ENCODE measurements at places on chromosomes 3 and 15.

GRCh38 chr3:74613521-74614106 is 845 bp downstream of the CNTN3 start:
- DNase-seq, result no peak

DNA sequence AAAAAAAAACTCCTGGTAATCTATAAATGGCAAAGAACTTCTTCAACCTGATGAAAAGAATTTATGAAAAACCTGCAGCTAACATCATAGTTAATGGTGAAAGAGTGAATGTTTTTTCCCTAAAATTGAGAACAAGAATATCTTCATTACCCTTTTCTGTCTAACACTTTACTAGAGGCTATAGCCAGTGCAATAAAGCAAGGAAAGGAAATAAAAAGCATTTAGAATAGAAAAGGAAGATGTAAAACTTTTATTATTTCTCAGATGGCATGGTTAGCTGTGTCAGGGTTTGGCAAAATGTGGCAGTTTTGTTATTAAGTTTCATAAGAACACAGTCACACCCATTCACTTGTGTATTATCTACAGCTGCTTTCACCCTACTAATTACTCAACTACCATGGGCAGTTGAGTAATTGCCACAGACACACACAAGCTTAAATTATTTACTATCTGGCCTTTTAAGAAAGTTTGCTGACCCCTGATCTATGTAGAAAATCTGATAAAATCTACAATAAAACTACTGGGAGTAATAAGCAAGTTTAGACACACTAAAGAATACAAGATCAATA is 465.1 kb downstream of the MAGI1 start:
- DNase-seq, result no peak

- DNase-seq, result no peak
These were observed 54.7 kb downstream of the TP63 start for GRCh38 chr3:189685860-189686259.

DNA sequence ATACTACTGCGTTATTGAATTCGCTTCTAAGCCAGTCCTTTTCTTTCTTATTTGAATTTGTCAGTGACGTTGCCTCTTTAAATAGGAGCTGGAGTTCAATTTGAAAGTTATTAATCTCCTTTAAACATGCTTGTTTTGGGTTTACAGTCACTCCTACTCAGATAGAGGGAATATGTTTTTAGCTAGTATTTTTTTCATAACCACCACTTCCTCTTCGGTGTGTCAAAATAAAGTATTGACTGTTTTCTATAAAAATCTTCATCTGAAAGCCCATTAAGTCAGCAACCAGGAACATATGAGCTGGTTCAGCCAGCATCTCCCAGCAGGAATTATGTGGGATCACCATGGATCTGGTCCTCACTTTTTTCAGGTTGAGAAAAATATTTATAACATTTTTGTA is 772.9 kb downstream of the DIPK2A start:
- no peak for DNase-seq

DNA sequence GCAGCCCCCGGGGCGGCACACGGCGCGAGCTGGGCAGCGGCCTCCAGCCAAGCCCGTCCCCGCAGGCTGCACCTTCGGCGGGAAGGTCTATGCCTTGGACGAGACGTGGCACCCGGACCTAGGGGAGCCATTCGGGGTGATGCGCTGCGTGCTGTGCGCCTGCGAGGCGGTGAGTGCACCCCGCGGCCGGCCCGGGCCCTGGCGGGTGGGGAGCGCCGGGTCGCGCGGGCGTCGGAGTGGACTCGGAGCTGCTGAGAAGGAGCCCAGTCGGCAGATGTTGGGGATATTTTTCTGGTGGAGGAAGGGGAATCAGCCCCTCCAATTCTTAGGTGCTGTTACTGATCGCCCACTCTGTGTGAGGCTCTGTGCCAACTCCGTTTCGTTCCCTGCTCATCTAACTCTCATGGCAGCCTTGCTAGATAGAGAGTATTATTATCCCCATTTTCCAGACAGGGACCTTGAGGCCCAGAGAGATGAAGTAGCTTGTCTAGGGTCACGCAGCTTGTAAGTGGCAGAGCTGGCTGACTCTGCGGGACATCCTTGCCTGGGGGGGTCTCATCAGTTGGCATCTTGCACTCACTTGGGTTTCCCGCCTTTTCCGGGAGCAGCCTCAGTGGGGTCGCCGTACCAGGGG is 890 bp downstream of the CHRD start:
- no peak for DNase-seq

DNA sequence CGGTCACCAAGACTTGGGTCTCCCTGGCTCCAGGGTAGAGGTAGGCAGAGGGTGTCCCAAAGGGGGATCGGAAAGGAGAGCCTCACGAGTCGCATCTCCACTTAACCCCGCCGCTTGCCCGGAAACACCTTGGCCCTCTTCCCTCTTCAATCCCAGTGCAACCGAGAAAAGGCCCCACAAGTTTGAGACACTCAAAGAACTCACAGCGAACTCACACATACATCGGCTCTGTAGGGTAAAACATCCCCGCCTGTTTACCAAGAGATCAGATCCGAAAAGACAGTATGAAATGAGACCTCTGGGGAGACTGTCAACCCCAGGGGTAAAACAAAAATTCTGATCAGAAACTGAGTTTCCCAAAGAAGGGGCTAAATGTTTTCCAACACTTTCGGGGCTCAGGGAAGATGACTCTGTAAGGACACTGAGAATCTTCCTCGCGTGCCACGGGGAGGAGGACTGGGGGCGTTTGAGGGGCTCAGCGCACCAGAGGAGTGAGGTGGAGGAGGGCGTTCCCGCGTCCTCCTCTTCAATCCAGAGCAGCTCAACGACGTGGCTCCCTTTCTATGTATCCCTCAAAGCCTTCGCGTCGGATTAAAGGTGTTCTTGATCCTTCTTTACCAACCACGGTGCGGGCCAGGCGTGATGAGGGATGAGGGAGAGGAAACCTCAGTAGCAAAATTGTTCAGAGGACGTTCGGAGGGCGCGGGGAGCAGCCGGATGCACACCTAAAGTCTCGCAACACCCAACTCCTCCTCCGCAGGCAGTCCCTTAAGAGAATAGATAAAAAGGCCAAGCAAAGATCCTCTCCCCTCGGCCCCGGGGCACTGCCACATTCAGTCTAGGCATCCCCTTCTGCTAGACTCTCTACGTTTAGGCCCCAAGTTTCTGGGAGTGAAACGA is 3.7 kb downstream of the WNT5A start:
- DNase-seq, result peak; percentile 38

- no peak for DNase-seq
These were observed 115.5 kb downstream of the TMCO5A start for GRCh38 chr15:38049891-38050290.

DNA sequence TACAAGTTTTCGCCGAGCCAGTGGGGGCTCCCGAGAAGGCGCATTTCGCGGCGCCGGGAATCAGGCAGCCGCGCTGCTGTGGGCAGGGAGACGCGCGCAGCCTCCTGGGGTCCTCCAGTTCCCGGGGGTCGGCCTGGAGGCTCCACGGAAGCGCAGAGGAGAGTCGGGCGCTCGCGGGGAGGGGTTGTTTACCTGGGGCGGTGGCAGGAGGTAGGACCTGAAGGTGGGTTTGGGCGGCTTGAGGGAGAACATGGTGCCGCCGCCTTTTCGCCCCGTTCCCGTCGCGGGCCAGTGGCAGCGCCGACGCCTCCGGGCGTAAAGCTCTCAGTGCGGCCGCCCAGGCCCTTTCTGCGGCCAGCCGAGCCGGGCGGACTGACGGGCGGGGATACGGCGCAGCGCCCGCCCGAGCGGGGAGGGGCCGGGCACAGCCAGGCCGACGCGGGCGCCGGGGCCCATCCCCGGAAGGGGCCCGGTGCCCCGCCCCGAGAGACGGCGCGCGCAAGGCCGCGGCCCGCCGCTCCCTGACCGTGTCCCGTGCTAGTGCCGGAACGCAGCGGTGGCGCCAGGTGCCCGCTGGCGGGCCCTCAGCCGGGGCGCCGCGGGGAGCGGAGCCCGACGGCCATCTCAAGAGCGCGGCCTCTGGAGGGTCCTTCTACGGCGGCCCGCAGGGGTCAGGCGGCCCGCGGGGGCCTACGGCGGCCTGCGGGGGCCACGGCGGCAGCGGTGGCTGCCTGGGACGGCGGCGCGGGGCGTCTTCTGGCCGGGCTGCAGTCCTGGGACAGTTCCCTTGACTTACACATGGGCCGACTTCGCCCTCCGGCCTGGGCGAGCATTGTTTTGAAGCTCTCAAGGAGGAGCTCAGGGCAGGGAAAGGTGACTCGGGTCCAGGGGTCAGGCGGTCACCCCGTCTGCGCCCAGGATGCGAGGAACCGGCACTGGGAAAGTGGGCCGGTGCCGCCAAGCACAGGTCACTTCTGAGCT is at the start of gene MTMR10:
MTMR10 (minus strand) TSS at position 374 of the 981 bp plus-strand sequence; CDS start at position 252, 122 bp downstream.
- DNase-seq, result peak; percentile 79

- no peak for DNase-seq
These were observed 115.1 kb downstream of the LPP start for GRCh38 chr3:188269040-188269439.

DNA sequence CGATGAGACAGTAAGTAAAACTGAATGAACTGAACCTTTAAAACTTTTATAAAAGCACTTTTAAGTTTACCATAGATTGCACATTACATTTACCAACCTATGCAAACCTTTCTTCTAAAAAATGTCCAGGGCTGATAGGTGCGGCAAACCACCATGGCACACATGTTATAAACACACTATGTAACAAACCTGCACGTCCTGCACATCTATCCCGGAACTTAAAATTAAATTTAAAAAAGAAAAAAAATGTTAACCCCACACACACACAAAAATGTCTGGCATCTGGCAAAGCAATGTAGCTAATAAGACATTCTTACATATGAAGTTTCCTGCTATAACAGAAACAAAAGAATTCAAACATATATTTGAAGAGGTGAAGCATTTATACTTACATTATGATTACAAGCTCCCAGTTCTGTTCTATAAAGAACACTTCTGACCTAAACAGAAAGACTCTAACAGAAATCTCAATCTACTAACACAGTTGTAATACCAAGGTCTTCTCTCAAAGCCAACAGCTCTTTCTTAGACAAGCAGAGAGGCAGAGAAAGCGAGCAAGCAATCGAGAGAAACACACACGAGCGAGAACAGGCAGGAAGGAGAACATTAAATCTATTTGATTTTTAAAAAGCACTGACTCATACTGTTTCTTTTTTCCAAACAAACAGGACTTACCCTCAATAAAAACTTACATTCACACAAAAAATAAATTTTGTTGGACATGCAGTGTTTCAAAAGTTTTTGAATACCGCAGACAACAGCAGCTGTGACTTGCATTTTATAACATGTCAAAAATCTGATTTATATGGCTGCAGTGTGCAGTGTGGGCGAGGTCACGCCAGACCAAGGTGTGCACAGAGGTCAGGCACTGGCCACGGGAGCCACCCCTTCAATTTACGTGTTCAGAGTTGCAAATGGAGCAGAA is at the start of gene NRG4:
NRG4 (minus strand) TSS at position 798 of the 925 bp plus-strand sequence. CDS start 1,194 bp downstream, outside the sequence.
- DNase-seq, result no peak

GRCh38 chr3:70486414-70487017 is 174.1 kb upstream of the MDFIC2 start:
- DNase-seq, result no peak

DNA sequence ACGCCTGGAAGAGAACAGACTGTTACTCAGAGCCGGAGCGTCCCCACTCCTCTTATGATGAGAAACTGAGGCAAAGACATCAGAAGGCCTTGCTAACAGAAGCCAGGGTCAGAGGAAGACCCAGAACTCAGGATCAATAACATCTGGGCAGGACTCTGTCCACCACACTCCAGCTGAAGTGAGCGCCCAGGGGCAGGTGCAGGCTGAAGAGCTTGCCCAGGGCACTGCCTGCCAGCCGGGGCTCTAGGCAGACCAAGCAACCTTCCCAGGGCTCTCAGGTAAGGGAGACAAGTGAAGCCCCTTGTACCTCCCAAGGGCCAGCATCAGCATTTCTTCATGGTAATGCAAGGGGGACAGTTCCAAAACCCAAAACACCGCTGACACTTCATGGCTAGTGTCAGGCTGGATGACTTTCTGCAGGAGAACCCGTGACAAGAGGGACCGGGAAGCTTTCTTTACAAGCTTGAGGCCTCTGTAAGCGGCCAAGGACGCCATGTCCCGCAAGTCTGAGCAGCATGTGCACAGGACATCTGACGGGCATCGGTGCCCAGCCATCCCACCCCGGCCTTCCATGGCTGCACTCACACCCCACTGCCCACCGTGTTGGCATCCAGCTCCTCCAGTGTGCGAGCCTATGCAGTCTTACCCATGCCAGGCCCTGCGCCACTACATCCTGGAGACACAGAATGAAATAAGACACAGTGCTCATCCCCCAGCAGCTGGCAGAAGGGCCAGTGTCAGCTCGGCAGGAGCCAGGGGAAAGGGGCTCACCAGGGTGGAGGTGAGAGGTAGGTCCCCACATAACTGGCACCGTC is 14.1 kb downstream of the XXYLT1 start:
- DNase-seq, result no peak

GRCh38 chr3:133038089-133038730 is at the start of gene TMEM108:
Gene TMEM108, plus strand, starts transcription at chr3:133038391.
- DNase-seq, result peak; percentile 97

GRCh38 chr15:43749690-43750345 is 3.6 kb downstream of the PDIA3 start:
- no peak for DNase-seq

DNA sequence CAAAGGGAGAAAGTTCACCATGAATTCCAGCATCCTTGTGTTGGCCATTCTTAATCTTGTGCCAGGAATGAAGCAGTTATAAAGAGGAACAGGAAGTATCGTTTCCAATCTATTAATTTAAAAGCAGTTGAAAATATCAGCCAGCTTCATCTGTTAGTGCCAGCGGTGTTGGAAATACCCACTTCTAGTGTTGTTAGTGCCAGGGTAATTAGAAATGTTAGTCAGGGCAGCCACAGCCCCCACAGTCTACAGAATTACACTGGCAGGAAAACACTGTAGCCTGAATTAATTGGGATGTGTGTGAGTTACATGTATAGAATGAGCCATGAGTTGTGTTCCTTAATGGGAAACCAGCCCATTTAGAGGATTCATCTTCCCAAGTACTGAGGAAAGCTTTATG is 127.8 kb downstream of the GHSR start:
- no peak for DNase-seq

GRCh38 chr15:98311566-98312188 is 336.7 kb upstream of the IGF1R start:
- peak; percentile 62 for DNase-seq

DNA sequence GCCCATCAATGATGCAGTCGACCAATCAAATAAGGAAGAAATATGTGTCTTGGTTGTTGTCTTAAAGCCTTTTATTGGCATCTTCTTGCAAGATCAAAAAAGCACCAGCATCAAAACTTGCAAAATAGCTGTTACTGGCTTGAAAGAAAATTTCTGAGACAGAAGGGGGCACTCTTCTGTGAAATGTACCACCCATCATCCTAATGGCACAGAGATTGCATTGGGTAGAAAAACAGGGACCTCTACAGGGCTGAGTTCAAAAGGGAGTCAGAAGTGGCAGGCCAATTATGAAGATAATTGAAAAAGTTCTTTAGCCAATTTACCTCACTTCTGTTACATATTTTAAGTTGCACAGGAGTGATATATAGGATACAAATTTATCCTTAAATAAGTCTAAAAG is 122.3 kb upstream of the GPR149 start:
- DNase-seq, result peak; percentile 26
